Stimulated activated CD4-positive, alpha-beta T cell treated with anti-CD3 and anti-CD28 coated beads, Interleukin-1b, Interleukin-23, amount 100 ng/mL, for 24 hours (primary cell): ENCODE measurements at places on chromosomes 6 and 20.

DNA sequence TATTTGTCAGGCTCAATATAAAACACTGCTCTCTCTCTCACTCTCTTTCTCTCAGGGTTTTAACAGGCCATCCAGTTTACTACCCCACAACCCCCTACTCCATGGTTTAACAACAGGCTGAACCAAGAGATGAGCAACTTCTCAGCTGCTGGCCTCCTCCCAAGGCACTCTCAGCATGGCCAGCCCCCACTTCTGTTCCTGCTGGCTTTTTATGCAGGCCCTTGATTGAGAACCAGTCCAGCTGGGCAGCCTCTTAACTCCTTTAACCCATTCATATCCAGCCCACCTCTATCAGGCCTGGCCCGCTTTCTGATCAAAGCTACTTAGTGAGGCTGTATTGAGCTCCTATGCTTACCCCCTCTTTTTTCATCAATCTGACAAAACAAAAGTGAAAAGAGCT, 346.8 kb upstream of the POU3F2 start:
- DNase-seq, result no peak

DNA sequence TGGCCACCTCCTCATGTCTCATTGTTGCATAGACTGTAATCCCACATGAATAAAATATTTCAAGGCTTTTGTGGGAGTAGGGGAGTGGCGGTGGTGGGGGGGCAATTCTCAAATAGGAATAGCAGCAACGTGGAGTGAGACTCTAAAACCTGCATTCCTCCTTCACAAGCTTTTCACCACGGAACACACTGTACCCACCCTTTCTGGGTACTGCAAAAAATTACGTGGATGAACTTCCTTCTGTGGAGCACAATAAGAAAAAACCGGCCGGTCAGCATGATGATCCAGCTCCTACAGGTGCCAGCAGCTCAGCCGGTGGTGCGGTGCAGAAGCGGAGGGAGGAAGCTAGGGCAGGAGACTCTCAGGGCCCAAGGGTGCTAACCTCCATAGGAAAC, 930 bp upstream of the RRAGD start:
- no peak for DNase-seq

DNA sequence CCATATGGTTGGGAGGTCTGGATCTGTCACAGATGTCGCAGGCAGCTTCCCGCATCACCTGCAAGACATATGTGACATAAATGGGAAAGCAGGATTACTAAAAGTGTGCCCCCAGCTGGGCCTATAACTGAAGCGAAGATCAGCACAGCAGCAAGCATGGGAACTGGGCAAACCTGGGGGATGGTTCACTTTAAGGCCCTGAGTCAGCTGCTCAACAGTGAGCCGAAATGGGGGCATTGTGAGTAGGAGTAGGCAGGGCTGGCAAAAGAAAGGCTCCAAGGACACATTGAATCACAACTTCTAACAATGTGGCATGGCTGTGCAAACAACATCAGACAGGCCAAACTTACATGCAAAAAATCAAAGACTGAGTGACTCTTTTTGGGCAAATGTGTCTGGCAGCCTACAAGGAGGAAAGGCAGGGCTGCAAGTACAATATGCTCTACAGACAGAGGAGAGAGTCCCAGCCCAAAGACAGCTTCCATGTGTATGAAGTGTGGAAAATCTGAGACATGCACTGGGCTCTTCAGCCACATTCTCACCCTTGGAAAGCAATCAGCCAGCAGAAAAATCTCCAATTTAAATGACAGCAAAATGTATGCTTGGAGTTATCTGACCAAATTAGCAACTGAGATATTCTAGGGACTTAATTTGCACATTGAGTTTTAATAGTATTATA, 531.0 kb upstream of the MMS22L start:
- no peak for DNase-seq

GRCh38 chr6:106802139-106802538, 172.4 kb downstream of the CD24 start:
- DNase-seq, result no peak

- DNase-seq, result no peak
These were observed 53.0 kb upstream of the DST start for GRCh38 chr6:56695702-56696101.

DNA sequence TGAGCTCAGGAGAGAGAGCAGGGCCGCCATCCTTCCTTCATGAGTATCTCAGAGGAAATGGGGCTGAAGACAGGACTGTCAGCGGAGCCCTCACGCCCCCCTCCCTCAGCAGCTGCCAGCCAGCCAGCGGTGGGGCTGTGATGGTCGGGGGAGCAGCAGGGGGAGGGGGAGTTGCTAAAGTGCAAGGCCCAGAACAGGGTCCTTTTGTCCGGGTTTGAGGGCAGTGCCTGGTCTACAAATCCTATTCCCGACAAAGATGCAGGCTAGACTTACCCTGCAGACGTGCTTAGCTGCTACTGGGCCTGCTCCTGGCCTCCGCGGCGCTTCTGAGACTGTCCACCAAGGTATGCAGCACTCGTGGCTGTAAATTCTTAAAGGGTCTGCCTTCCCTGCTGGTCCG, 593.4 kb upstream of the CDH4 start:
- no peak for DNase-seq

DNA sequence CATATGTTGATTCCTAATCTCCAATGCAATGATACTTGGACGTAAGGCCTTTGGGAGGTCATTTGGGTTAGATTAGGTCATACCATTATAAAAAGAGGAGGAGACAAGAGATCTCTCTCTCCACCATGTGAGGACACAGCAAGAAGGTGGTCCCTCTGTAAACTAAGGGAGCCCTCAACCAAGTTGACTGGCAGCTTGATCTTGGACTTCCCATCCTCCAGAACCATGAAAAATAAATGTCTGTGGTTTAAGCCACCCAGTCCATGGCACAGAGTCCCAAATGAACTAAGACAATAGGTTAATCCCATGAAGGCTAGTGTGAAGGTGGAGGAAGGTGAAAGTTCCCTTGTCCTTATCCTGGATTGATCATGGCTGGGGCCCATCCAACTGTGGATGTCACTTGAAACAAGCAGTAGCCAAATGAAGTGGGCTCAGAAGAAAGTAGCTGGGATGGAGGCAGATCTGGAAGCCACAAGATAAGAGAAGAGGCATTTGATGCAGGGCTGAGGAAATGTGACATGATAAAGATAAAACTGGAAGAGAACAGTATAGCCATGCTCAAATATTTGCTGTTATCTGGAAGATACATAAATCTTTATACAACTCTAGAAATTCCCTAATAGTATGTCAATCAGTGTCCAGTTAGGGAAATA, 99.9 kb downstream of the BANF2 start:
- DNase-seq, result no peak

- no peak for DNase-seq
These were observed 462.8 kb downstream of the CDC5L start for GRCh38 chr6:44850312-44850711.
